ENCODE measurements at places on chromosomes 5 and 9.

- DNase-seq: no peak
Measured at GRCh38 chr5:155282503-155283107, 269.1 kb downstream of the KIF4B start.

- DNase-seq: no peak
Measured at GRCh38 chr5:150329038-150329437, 26.3 kb upstream of the ARSI start.

DNA sequence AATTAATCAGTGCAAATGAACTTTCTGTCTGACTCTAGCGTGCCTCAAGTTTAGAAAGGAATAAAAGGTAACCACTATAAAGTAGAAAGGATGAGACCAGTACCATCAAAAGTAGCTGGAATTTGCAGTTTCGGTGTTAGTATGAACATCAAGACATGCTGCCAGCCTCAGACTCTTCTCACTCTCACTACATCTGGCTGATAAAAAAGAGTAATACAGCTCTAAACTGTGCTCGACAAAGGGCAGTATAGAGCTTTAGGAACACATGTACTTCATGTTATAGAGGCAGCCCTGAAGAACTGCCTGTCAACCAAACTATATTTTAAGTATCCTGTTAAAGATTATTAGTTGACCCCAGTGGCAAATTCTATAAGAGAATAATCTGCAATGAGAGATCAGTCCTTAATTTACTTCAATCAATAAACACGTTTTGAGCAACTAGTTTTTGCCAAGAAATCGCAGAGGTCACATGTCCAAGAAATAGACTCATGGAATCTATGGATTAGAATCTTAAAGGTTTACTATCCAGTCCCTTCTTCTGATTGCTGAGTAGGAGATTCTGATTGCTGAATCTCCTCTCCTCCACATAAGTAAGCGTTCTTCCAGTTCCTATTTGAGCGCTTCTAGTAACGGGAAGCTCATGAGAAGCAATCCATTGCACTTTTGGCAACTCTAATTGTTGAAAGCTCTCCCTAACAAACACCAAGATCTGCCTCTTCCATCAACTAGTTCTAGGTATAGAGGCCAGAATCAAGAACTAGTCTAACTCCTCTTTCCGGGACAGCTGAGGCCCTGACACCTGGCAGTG is 941 bp downstream of the XPA start:
- no peak for DNase-seq

DNA sequence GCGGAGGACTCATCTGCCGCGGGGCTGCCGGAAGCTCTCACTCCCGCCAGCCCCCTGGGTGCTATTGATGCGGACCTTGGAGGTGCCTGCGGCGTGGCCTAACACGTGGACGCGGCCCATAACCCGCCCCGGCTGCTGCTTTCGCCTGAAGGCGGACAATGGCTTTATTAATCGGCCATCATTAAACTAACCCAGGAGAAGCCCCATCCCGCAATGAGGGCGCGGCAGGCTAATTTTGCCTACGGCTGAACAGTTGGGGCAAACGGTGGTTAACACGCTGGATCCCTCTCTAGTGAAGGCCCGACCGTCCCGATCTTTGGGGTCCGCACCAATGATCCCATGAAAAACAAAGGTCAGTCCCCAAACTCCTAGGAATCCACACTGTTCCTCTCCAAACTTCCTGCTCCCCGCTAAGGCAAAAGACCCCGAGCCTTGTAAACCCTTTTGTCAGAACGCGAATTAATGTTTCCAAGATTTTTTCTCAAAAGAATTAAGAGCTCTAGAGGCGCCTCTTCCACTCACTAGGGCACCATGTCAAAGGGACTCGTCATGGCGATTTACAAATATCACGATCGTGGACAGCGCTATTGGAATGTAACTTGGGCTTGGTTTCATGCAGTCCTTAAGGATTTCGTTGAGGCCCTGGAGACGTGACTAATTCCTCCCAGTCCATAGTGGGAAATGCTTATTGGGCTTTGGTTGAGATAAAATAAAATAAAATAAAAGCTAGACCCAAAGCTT is 193.1 kb downstream of the MEF2C start:
- no peak for DNase-seq

DNA sequence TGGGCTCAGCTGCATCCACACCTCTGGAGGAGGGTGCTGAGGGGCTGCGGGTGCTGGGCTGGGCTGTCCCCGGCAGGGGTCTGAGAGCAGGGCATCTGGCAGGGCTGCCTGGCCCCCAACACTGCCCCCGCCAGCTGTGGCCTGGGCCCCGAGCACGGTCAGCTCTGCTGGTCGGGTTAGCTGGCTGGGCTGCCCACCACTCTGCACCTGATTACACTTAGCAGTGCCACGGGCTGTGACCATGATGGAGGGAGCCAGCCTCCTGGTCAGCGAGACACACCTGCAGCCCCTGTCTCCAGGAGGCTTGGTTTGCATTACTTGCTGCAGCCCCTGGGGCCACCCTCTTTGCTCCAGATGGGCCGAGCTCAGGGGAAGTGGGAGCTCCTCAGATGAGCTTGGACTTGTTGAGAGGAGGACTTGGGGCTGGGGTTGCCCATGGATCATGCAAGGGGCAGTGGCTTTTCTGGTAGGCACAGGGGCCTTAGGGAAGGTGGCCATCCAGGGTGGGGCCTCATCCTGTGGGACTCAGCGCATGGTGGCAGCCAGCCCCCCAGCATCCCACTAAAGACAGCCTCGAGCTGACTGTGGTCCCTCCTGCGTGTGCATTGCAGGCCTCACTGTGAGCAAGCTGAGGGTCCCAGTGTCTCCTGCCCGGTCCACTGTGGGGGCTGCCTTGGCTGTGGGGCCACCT is 132.0 kb upstream of the FAM120A start:
- no peak for DNase-seq

GRCh38 chr9:1871626-1872419 is 143.3 kb upstream of the SMARCA2 start:
- DNase-seq: no peak

DNA sequence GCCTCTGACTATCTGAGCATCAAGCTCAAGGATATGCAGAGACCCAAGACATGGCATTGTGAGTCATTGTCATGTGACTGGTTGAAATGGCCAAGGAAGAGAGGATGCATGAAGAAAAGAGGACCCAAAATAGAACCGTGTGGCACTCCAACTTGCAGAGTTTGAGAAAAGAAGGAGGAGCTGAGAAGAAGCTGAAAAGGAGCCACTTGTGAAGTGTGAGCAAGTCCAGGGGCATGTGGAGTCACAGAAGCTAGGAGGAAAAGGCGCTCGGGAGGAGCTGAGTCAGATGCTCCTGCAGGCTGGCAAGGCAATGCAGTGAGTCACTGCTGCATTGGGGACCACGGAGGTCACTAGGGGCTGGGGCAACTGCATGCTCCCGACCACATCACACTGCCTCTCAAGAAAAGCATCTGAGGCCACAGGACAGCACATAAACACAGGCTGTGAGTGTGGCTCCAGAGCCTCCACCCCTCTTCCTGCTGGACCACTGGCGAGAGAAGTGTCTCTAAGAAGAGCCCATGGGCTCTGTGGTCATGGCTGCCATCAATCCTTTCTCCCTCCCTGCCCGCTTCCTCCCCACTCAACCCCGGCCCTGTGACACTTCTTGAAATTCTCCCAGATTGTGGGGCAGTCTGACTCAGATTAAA is 197.6 kb downstream of the DRD1 start:
- DNase-seq: no peak

DNA sequence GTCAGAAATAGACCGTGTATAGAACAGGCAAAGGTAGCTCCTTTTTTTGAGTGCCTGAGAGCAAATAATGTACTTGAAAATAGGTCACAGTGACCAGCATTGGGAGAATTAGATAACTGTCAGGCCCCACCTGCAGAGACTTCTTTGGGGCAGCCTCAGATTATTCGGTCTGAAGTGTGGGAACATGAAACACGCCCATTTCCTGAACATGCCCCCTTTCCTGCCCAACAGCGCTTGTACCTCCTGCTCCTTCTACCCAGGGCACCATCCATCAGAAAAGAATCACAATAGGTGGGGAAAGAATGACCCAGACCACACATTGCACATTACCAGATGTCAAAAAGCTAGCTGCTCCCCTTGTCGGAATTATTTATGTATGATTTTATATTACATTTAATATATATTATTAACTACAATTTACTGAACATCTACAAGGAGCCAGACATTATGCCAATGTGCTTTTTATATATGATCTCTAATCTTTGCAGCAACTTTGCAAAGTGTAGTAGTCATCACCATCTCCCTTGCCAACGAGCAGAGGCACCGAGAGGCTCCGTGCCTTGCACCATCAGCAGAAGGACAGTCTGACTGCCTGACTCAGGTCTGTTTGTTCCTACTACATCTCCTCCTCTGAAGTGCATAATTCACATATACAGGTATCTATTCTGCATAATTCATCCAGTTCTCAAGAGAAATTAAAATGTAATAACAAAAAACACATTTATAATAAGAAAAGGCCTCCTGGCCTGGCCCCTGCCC is 39.5 kb downstream of the PTPN3 start:
- DNase-seq: no peak

- DNase-seq: no peak
Measured at GRCh38 chr5:60687927-60688720, 11.8 kb downstream of the DEPDC1B start.

DNA sequence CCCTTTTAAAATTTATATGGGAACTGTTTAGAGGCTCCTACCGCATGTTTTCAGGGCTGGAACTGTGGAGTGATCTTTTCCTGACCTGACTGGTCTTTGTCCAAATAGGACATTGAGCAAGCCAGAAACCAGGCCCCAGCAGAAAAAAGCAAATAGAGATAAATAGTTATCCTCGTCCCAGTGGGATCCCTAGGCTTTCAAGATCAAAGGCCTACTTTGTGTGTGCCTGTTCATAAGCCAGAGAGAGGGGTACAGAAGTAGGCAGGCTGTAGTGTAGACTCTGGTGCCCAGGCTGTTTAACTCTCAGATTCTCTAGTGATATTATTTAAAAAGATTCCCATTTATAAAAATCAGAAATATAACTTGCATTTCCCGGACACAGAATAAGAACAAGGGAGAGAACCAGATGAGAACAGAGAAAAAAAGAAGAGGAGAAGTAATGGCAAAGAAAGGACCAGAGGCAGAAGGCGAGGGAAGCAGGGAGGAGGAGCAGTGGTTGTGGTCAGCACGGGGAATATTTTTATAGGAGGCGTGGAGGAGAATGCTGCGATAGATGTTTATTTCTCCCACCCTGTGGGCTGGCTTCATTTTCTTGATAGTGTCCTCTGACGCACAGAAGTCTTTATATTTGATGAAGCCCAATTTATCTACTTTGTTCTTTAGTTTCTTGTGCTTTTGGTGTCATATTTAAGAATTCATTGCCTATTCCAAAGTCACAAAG is 101.2 kb downstream of the AOPEP start:
- no peak for DNase-seq

DNA sequence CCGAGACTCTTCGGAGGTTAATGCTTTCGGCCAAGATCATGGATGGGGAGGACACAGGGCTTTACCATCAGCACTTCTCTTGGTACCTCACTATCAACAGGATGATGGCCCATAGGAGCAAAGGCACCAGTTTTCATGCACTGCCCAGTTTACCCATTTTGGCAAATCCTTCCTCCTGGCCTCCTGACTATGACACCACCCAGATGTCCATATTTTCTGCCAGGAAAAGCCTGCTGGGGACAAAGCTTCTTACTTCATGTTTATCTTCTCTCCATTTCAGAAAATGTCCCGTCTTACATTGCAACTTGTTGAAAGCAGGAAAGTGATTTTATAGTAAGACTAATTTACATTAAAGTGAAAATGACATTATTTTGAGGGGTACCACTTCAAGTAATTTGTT is 61.4 kb upstream of the GAS1 start:
- no peak for DNase-seq

DNA sequence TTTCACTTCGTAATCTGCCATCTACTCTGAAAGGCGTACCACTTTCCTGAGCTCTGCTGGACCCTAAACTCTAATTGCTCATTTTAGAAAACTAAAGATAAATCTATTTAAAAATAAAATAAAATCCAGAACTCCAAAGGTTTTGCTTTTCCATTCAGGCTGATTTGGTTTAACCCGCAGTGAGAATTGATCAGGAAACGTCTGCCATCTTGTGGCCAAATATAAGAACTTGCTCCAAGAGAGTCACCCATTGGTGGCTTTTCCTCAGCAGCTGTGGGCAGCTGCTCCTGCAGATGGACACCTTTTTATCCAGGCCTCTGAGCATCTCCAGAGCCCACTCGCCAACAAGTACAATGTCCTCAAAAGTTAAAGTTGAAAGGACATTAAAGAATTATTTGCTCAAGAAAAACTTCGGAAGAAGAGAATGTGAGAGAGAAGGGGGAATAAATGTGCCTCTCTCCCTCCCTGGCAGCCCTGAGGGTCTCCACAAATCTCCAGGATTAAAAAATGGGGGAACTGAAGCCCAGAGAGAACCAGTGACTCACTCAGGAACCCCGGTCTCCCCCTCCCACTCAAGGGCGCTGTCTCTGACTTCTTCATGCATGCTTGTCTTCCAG is 4.1 kb downstream of the SAXO1 start:
- no peak for DNase-seq

GRCh38 chr9:68577774-68578591 is 37.3 kb upstream of the TMEM252 start:
- DNase-seq: no peak

- peak; percentile 38 for DNase-seq
Measured at GRCh38 chr5:36724467-36725332, 118.3 kb downstream of the SLC1A3 start.

- DNase-seq: peak; percentile 45
Measured at GRCh38 chr9:34546834-34547827, 24.3 kb upstream of the ENHO start.

GRCh38 chr5:8059337-8059736 is 190.4 kb downstream of the MTRR start:
- DNase-seq: no peak

- no peak for DNase-seq
Measured at GRCh38 chr9:2967766-2968165, 123.9 kb upstream of the PUM3 start.

GRCh38 chr5:81849770-81850367 is 99.0 kb upstream of the SSBP2 start:
- DNase-seq: no peak

GRCh38 chr9:128150594-128151308 is 1.5 kb downstream of the LCN2 start:
- DNase-seq: no peak

DNA sequence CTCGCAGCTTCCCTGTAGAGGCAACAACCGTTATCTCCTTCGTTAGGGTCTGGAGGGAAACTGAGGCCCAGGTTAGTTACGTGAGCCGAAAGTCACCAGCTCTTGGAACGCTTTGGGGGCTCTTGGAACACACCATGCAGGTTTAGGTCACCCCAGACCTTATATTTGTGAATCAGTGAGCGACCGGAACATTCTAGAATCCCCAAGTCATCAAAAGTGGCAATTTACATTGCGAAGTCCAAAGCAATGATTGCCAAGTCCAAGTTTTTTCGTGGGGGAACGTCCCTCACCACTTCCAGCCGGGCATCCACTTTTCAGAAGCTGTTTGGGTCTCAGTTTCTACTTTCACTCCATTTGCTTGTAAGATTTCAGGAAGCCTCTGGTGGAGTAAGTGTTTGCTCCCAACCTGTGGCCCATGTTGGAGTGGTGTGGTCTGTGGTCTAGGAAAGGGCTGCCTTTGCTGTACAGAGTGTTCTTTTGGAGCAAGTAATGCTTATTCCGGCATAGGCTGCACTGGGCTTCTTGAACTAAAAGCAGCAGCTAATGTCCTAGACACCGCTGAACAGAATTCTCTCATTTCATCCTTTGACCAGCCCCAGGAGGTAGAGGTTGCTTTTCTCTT is 32.8 kb upstream of the SPRY4 start:
- DNase-seq: no peak

GRCh38 chr9:78781681-78782080 is 484.8 kb downstream of the PSAT1 start:
- DNase-seq: no peak

Measured in activated CD4-positive, CD25-positive, alpha-beta regulatory T cell treated with anti-CD3 and anti-CD28 coated beads, Interleukin-2, amount 50 U/mL, for 72 hours (primary cell).